Sigmoid colon (tissue), 7 donors: ENCODE measurements at places on chromosomes 3 and 15.

GRCh38 chr3:125098611-125099291, 43.0 kb upstream of the HEG1 start:
- no peaks in the 10 kb centered on the region for H3K27me3 ChIP-seq
- no peak overlapping the region for H3K4me3 ChIP-seq
- H3K36me3 ChIP-seq, result no peaks in the 10 kb centered on the region
- no peak for DNase-seq

GRCh38 chr3:68306571-68306970, 625.8 kb downstream of the TAFA4 start:
- no peak overlapping the region for H3K4me3 ChIP-seq
- DNase-seq, result no peak
- H3K36me3 ChIP-seq, result no peaks in the 10 kb centered on the region
- no peak overlapping the region for H3K27ac ChIP-seq
- no peaks in the 10 kb centered on the region for H3K4me1 ChIP-seq
- no peaks in the 10 kb centered on the region for H3K27me3 ChIP-seq

- no peak overlapping the region for H3K4me3 ChIP-seq
- no peaks in the 10 kb centered on the region for H3K36me3 ChIP-seq
Observed at GRCh38 chr3:137988152-137988551, 21.8 kb upstream of the CLDN18 start.

- no peaks in the 10 kb centered on the region for H3K27me3 ChIP-seq
- DNase-seq, result no peak
- H3K36me3 ChIP-seq, result no peaks in the 10 kb centered on the region
- H3K4me1 ChIP-seq, result no peaks in the 10 kb centered on the region
- no peak overlapping the region for H3K4me3 ChIP-seq
Observed at GRCh38 chr15:33201491-33202231, 7.1 kb upstream of the FMN1 start.

GRCh38 chr15:94587113-94587512, 355.8 kb downstream of the MCTP2 start:
- H3K4me1 ChIP-seq, result no peaks in the 10 kb centered on the region
- no peaks in the 10 kb centered on the region for H3K36me3 ChIP-seq
- DNase-seq, result no peak
- no peaks in the 10 kb centered on the region for H3K27me3 ChIP-seq
- no peak overlapping the region for H3K27ac ChIP-seq
